ENCODE measurements at places on chromosomes 4 and X. TPM values are rescaled to one million over a fixed set of nuclear protein-coding genes. Genes with fewer than 3 reads are reported as not detected.

DNA sequence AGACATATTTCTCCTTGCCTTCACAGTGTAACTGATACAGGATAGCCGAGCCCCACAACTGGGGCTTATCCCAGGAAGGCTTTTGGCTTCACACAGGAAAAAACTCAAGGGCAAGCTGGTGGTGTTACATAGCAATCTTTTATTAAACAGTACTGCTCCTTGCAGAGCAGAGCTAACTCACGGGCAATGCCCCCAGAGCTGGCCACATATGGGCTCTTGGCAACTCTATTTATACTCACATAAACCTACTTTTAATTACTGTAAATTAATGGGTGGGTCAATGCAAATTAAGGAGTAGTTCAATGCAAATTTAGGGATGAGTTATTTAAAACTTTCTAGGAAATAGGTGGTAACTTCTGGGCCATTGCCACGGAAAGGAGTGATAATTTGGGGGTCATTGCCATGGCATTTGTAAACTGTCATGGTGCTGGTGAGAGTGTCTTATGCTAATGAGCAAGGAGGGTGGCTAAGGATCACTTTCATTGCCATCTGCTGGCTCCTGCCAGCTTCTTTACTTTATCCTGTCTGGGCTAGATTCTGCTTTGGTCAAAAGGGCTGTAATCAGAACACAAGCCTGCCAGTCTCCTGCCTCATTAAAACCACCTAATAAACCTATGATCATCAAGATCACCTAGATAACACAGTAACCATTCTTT, 288.8 kb downstream of the CENPC start:
- no peaks in the 10 kb centered on the region for H3K27me3 ChIP-seq
- DNase-seq = no peak
- H3K27ac ChIP-seq = no peak overlapping the region
- H3K36me3 ChIP-seq = no peaks in the 10 kb centered on the region
- no peak overlapping the region for H3K4me3 ChIP-seq

LRIT3 gene
- total RNA-seq = 0.21 TPM

CCDC160 gene
- total RNA-seq = not detected

DNA sequence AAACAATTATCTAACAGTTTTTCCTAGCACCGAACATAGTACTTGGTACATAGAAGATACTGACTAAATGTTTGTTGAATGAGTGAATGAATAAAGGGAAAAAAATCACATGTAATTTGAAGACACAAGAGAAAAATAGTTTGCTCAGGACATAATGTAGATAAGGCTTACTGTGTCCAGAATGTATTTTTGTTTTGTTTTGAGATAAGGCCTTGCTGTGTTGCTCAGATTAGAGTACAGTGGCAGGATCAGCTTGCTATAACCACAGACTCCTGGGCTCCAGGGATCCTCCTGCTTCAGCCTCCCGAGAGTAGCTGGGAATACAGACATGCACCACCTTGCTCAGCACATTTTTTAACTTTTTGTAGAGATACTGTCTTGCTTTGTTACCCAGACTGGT, 6.5 kb downstream of the FAM199X start:
- H3K27ac ChIP-seq = no peak overlapping the region
- H3K36me3 ChIP-seq = no peaks in the 10 kb centered on the region
- H3K27me3 ChIP-seq = no peaks in the 10 kb centered on the region
- no peak for DNase-seq

DRD5 gene
- not detected for total RNA-seq
